ENCODE measurements at places on chromosomes 5 and 9. TPM values are rescaled to one million over a fixed set of nuclear protein-coding genes. Genes with fewer than 3 reads are reported as not detected.

GRCh38 chr9:133956520-133957076 is 35.5 kb downstream of the VAV2 start:
- no peaks in the 10 kb centered on the region for H3K36me3 ChIP-seq
- H3K27me3 ChIP-seq, result no peaks in the 10 kb centered on the region
- H3K4me1 ChIP-seq, result peaks cover 16% of the 10 kb centered on the region
- H3K4me3 ChIP-seq, result no peak overlapping the region
- DNase-seq, result peak; percentile 34

PCDHGB1 gene
- 3.1 TPM for total RNA-seq

DNA sequence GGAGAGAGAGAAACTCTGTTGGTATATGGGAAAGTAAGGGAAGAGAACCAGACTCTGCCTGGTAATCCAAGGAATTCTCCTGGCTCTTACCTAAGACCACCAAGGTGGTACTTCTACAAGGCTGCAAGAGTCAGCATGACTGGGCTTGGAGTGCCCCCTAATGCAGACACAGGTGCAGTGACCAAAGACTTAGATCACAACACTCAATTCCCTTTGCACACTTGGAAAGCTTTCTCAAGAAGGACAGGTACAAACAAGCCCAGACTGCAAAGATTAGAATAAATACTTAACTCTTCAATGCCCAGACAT is 25.2 kb downstream of the UGT3A2 start:
- no peak for DNase-seq
- H3K4me1 ChIP-seq, result no peaks in the 10 kb centered on the region
- H3K27ac ChIP-seq, result no peak overlapping the region
- H3K4me3 ChIP-seq, result no peak overlapping the region
- no peaks in the 10 kb centered on the region for H3K27me3 ChIP-seq
- no peaks in the 10 kb centered on the region for H3K36me3 ChIP-seq

DNA sequence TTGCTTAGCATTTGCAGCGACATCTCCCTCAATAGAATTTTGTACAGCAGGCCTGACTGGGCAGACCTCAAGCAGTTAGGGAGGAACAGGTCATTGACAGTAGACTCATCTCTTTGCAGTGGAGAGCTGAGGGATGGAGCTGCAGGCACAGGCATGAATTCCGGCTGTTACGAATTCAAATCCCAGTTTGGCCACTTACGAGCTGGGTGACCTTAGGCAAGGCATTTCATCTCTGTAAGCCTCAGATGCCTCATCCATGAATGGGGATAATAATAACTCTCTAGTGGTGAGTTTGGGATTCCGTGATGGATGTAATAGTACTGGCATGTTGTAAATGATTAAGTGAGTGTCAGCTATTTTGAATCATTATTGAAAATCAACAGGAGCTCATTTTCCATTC is 195.3 kb downstream of the SEMA6A start:
- H3K36me3 ChIP-seq, result no peaks in the 10 kb centered on the region
- DNase-seq, result no peak
- no peak overlapping the region for H3K27ac ChIP-seq
- H3K27me3 ChIP-seq, result no peaks in the 10 kb centered on the region

DNA sequence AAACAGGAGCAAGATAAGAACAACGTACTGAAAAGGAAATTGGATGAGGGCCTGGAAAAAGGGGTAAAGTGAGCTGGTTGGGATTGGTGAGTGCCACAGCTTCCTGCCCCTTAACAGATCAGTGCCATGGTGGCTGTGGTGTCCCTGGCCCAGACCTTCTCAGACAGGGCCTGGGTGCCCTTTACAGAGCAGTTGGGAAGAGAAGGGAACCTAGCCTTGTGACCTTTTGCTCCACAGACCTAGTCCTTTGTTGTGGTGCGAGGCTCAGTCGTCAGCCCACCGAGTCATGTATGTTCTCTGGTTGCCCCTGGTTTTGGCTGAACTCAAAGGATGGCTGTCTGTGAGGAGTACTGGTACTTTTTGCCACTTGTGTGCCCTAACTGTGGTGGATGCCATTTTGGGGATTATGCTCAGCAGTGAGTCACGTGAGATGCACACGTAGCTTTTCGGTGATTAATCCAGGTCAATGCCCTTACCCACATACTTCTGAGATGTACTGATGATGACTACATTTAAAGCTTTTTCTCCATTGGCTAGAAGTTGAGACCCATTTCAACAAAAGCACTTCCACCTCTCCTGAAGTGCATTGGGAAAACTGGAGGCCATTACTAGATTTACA is 48.4 kb downstream of the EXOSC2 start:
- no peaks in the 10 kb centered on the region for H3K36me3 ChIP-seq
- DNase-seq, result peak; percentile 80
- peak overlapping the region; percentile 64 for H3K27ac ChIP-seq
- H3K27me3 ChIP-seq, result no peaks in the 10 kb centered on the region
- no peaks in the 10 kb centered on the region for H3K4me1 ChIP-seq
- H3K4me3 ChIP-seq, result no peak overlapping the region
